ENCODE measurements at places on chromosomes 1 and 21. TPM values are rescaled to one million over a fixed set of nuclear protein-coding genes. Genes with fewer than 3 reads are reported as not detected.

Gene TRIM46
- polyA plus RNA-seq = 0.19 TPM

Gene KIAA0040
- 4.0 TPM for polyA plus RNA-seq

Gene LDLRAD2
- 0.98 TPM for polyA plus RNA-seq

Gene SPAG17
- polyA plus RNA-seq = 15.4 TPM

Gene FAM89A
- 6.1 TPM for polyA plus RNA-seq

Gene BARHL2
- not detected for polyA plus RNA-seq

Gene AADACL4
- polyA plus RNA-seq = not detected

Gene GNG12
- polyA plus RNA-seq = 21.8 TPM

Gene E2F2
- polyA plus RNA-seq = 5.4 TPM

Gene TMEM82
- not detected for polyA plus RNA-seq

Gene PLA2G5
- 4.2 TPM for polyA plus RNA-seq

Gene CHAF1B
- polyA plus RNA-seq = 2.1 TPM

Gene RGS5
- 7.1 TPM for polyA plus RNA-seq

Gene MROH9
- not detected for polyA plus RNA-seq

All from esophagus (tissue), 2 donors.